ENCODE measurements at places on chromosomes 7 and 10.
A peak's percentile ranks its signal among the peaks of the same experiment; 100 is the strongest.

- peak; percentile 15 for DNase-seq
Observed at GRCh38 chr7:28840592-28840995, 117.5 kb downstream of the TRIL start.

GRCh38 chr10:57692255-57692980, 575.3 kb downstream of the IPMK start:
- peak; percentile 29 for DNase-seq

DNA sequence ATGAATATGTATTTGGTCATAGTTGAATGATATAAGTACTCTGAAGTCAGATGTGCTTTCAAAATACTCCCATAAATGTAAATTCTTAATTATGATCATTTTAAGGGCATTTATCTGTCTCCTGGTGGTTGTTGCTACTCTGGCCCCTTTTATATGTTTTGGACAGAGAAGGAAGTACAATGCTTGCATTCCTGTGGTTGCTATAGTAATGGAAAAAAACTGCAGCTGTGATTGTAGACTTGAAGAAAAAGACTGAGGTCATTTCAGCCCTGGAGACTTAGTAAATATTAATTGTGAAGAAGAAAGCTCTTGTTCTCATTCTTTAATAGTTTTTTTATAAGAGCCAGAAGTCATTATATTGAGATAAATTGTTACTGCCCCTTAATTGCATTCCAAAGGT, 70.2 kb upstream of the FERD3L start:
- peak; percentile 96 for DNase-seq

GRCh38 chr7:142800699-142801260, 30.0 kb downstream of the PRSS2 start:
- no peak for DNase-seq

All from muscle of leg (tissue), 16 donors.